ENCODE measurements at places on chromosomes 5 and 9.

DNA sequence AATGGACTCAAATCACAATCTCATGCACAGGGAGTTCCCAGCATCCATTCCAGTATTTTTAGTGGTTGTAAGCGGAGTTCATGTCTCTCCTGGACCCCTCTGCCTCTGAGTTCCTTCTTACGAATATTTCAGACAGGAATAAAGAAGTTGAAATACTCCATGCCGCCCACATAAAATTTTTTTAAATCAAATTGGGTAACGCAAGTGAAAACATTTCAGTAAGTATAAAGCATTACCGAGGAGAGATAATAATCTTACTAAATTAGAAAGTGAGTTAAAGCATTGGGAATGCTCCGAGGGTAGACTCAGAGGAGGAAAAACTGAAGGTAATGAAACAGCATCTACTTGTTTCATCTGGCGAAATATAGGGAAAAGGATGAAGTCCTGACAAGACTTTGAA lies 317.6 kb downstream of the ARRDC3 start:
- DNase-seq, result no peak

DNA sequence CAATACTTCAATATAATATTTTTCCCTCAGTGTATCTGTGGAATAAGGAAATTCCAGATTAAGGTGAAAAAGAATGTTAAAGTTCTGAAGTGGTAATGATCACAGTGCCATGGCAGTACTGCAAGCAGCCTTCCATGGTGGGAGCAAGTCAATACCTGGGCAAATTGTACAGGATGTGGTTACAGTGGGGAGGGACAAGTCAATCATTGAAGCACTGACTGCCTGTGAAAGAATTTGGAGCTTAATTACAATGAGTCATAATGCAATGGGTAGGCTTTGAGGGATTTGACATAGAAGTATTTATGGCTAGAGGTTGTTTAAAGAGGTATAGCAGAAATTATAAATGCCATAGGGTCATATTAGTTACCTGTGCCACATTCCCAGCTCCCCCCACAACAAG lies 786.5 kb upstream of the ACO1 start:
- no peak for DNase-seq

- DNase-seq, result no peak
Observed at GRCh38 chr9:134816264-134816663, 64.3 kb upstream of the FCN2 start.

DNA sequence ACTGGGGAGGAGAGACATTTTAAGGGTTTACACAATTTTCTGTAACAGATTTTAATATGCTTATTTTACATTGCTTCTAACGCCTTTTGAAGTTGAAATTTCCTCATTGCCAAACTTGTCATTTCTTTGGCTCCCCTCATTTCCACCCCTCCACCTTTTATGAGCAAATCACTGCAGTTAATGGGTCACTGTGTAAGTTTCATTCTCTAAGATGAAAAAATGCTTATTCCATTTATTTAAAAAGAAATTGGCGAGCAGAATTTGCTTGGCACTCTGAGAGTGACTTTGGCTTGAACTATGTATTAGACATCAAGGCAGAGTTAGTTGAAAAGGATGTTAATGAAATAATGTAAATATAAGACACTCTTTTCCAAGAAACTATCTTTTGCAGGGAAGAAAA lies 66.6 kb downstream of the ITGA1 start:
- no peak for DNase-seq

DNA sequence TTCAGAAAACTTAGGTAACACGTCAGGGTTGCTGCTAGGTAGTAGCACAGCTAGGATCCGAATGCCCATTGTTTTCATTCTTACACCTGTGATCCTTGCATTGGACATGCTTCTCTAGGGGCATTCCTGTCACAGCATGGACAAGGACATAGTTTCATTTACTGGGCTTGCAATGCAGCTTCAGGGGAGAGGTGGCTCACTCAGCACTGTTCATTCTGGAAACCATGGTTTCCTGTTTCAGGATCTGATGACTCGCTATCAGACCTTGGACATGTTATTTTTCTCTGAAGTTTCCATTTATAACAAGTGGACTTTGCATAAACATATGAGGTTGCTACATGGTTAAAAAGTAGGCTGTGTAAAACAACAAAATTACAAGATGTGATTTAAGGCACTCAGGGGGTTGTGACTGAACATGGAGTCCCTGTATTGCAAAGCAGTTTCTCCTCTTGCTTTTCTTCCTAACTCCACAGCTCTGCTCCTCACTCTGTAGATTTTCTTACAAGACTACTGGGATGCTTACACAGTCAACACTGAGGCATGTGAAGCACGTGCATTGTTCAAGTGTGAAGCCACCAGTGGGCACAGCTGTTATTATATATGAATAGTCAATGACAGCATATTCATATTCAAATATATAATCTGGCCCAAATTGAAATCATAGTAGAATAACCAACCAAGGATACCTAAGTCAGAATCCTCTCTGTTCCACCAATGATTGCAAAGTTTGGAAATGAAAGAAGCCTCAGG lies 66.1 kb upstream of the STK32A start:
- DNase-seq, result no peak

DNA sequence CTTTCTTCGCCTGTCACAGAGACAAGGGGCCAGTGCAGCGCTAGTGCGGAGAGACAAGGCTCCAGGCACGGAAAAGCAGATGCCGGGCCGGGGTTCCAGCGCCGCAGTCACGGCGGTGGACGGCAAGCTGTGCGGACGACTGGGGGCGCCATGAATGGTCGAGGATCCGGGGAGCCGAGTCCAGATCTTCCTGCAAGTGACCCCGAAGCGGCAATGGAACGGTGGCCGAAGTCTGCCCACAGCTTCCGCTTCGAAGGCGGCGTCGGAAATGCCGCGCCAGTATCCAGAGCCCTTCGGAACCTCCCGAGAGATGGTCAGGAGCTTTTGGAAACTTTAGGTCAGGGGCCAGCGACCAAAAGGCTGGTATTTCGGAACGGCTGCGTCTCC lies 601 bp upstream of the FAF2 start:
- DNase-seq, result peak; percentile 15
